Stimulated activated CD8-positive, alpha-beta memory T cell treated with anti-CD3 and anti-CD28 coated beads, Interleukin-15, amount 100 ng/mL, for 24 hours (primary cell): ENCODE measurements at places on chromosomes 4 and X.

DNA sequence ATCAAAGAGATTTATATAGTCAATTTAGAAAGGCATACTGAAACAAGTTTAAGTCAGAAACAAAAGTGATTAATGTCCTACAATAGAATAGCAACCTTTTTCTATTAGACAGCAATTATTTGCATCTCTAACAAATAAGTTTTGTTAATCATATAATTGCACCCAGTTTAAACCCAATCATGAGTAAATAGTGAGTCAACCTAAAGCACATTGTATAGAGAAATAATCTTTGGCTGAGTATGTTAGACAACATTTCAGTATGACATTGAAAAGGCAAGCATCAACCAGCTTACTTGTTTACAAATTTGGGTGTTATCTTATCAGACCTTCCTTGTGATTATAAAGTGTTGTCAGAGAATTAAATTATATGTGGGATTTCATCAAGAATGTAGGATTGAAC, 209.5 kb downstream of the IL15 start:
- no peak for DNase-seq

- DNase-seq: no peak
Measured at GRCh38 chr4:147313108-147313507, 167.8 kb upstream of the EDNRA start.

DNA sequence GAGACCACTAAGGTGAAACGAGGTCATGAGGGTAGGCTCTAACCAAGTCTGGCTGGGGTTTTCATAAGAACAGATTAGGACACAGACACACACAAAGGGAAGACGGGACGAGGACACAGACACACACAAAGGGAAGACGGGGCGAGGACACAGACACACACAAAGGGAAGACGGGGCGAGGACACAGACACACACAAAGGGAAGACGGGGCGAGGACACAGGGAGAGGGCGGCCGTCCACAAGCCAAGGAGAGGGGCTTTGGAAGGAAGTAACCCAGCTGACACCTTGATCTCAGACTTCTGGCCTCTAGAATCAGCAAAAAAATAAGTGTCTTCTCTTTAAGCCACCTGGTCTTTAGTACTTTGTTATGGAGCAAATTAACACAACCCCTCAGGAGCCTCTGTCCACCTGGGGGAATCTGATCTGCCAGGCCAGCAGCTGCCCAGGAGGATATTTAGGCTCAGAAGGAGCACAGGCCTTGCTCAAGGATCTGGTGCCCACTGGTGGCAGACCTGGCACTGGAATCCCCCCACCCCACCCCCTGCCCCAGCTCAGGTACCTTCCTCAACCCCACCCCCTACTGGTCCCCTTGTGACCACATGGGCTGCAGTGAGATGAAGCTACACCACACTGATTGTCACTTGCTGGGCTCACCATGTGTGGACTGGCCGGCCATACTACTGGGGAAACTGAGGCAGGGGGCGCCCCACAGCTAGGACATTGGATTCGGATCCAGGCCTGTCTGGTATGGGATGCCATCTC, 2.8 kb downstream of the ABLIM2 start:
- DNase-seq: no peak

DNA sequence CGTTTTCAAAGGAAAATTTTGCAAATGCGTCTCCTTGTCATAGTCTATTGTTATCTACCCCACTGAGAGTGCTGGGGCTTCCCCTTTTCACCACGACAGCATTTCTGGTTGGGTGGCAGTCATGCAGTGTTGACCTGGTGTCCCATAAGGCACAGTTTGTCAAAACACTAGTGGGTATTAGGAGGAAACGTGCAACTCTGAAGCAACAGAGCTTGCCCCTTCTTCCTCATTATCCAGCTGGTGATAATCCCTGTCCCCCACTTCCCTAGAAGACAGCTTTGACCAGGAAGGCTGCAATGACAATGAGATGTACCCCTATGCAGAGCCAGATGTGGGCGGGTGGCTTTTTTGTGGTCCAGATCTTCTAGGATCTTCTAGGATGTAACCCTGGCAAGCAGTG, 1.8 kb downstream of the TBC1D1 start:
- no peak for DNase-seq

GRCh38 chr4:144663834-144664475, 18.0 kb downstream of the HHIP start:
- no peak for DNase-seq

GRCh38 chr4:27271555-27271954, 410.9 kb downstream of the STIM2 start:
- no peak for DNase-seq

DNA sequence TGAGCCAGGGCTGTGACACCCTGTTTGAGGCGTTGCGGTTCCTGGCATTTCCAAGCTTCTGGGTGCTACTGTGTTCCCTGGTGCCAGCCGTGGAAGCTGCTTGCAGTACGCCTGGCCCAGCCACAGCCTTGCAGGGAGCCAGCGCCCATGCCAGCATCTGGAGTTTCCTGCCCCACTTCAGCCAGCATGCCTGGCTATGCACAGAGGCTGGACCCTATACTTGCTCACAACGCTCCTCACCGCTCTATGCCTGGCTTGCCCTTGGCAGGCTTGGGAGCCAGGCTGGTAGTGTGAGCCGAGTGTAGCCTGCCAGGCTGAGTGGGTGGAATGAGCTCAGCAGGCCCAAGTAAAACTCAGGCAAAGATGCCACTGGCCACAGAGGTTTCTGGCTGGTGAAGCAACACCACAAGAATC, 22.4 kb downstream of the PRRG1 start:
- DNase-seq: no peak

DNA sequence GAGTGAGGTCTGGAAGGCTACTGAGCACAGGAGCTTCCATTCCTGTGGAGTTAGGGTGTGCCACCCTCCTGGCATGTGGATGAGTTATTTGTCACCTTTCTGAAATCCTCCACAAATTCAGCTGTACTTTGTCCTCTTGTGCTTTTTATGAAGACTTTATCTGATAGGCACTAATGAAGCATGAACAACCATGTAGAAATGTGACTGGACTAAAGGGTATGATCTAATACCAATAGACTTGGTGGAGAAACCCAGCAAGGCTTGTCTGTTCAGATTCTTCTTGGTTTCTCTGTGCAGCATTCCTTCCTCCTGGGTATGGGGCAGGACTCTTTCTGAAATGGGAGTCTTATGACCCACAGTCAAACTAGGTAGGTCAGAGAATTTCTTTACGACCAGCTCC, 9.6 kb downstream of the NBDY start:
- no peak for DNase-seq

DNA sequence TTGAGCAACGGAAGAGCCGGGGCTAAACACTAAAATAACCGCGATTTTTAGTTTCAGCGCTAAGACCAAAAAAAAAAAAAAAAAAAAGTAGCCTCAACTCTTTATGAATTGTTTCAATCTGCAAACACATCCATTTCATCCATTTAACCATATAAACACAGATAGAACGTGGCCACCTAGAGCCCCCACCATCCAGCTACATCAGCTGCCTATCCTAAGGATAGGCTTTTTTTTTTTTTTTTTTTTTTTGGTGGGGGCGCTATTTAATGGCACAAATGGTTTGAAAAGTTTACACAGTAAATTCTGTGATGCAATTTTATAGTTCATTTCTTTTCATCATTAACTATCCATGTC, 492 bp upstream of the HDAC8 start:
- no peak for DNase-seq

DNA sequence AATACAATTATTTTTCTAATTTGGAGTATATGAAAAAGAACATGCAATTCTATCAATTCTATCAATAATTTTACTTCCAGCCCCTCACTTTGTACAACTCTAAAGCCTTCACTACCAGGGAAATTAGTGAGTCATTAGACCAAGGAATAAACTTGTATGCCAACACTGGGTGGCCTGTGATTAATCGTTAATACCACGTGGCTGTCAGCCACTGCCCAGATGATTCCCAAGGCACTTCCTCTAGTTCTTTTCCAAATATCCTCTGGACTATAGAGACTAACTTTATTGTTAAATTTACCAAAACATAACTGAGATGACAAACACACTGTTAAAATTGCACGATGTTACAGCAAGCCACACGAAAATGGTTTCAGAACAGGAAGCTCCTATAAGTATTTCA, 45.7 kb downstream of the MID1 start:
- DNase-seq: no peak

DNA sequence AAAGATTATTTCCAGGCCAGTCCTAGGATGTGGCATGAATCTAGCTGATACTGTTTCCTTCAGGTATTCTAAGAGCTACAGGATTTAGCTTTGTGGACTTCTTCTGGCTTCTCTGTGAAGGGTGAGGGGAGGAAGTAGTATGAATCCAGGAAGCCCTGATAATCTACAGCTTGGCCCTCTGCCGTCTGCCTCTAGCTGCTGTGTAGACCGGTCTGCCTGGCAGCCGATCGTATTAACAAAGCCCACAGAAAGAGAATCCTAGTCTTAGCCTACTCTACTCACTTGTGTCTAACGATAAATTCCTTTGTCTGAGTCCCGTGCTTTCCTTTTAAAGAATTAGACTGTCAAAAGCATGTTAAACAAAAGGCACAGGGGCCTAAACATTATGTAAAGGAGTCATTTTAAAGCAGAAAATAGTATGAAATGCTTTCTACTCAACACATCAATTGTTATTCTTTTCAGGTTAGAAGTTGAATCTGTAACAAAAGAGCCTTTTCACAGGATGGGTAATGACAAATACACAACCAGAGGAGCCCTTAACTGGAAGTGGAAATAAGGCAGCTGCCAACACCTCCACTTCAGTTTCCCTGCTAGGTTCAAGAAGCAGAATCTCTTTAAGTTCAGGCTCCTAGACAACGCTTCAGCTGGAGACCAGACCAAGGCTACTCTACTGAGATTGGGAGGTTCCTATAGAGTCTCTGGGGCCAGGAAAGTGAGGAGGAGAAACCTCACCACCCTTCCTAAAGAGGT, 48.9 kb upstream of the UCP1 start:
- no peak for DNase-seq

DNA sequence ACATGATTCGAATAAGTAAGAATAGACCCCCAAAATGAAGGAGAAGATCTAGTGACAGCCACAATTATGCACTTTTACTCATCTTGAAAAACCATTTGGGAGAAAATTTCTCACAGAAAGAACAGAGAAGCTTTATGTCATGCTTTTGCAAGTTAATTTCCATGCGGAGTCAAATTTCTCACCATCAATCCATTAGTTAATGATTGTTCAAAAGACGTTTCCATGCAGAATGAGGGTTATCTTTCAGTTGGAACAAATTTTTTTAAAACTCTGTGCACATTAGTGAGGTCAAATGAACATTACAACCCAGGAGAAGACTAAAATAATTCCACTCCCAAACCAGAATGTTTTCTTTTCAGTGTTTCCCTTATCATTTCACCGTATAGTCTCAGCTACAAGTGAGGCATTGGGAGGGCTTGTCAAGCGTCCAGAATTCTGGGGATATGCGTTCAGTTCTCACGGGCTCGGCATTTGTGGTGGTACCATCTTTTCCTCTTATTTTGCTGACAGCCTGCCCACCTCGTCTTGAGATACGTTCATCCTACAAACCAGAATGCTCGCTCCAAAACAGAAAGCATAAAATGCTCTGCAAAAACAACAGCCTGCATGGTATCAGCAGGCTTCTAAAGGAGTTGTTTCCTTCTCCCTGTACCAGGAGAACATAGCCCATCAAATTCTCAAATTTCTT, 130.8 kb upstream of the TBL1X start:
- DNase-seq: no peak

DNA sequence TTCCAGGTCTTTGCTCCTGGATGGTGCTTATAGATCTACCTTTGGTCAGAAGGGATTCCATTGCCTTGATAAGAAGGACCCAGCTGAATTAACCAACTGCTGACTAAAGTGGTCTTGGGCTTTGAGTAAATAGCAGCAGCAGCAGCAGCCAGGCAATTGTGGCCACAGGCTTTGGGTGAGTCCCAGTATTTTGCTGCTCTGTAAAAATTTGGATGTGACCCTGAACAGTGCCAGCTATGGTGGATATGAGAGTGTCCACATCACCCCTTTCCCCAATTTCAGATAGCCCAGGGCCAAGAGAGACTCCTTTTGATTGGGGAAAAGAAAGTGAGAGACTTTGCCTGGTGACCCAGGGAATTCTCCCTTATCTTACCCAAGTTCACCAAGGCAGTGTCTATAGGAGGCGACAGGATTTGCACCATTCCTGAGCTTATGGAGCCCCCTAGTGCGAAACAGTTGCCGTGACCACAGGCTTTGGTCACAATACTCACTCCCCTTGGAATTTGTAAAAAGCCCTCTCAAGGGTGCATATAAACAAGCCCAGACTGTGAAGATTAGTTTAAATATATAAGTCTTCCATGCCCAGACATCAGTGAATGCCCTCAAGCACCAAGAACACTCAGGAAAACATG, 518.0 kb downstream of the TMA16 start:
- DNase-seq: no peak

- DNase-seq: no peak
Measured at GRCh38 chr4:53520116-53520515, 71.2 kb downstream of the LNX1 start.

GRCh38 chr4:2924286-2924685, 38.9 kb downstream of the NOP14 start:
- DNase-seq: no peak

GRCh38 chr4:10521424-10521823, 64.2 kb upstream of the ZNF518B start:
- DNase-seq: no peak

DNA sequence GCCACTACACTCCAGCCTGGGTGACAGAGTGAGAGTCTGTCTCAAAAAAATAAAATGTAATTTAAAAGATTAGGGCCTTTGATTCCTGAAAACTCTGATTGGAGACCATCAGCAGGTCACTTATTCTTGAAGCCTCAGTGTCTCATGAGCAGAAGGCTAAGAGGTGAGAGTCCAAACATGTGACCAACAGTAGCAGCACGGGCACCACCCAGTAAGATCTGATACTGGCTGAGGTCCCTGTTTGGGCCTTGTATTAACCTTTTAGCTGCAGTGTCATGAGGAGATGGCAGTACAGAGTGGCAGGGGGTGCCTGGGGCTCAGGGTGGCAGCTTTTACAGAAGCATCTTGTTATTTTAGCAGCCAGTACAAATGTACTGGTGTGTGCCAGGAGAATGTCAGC, 89.3 kb downstream of the FHDC1 start:
- no peak for DNase-seq

DNA sequence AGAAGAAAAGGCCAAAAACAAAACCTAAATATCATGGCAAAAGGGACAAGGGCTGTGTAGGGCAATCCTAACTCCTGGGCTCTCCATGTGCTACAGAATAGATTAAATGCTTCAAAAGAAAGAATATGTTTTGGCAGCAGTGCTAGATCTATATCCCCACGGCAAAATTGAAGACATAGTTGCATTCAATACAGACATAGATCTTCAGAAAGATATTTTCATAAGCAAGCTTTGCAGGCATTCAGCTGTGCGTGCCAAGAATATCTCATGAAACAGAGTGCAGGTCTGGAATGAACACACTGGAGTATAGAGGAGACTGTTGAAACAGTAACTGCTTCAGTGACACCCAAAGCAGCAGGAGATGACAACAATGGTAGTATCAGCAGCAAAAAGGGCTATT, 1476.9 kb downstream of the ARAP2 start:
- DNase-seq: no peak

DNA sequence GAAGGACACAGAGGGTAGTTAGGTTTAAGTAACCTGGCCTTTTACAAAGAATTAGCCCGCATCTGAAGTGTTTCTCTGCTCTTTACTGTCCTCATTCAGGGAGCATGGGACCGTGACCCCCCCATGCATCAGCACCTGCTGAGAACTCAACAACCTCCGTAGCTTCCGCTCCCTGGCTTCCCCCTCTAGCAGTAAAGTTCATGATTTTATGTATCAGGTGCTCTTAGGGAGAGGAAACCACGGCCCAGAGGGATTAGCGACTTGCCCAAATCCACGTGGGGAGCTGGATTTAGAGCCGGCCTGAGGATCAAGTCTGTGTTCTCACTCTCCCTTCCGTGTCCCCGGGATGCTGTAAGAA, 284.6 kb upstream of the GATB start:
- no peak for DNase-seq

- no peak for DNase-seq
Measured at GRCh38 chrX:6227453-6227835, 1.2 kb downstream of the NLGN4X start.
